ENCODE measurements at places on chromosomes 3 and 15.

GRCh38 chr3:133703915-133704314 lies 42.2 kb upstream of the TOPBP1 start:
- DNase-seq, result peak; percentile 31

DNA sequence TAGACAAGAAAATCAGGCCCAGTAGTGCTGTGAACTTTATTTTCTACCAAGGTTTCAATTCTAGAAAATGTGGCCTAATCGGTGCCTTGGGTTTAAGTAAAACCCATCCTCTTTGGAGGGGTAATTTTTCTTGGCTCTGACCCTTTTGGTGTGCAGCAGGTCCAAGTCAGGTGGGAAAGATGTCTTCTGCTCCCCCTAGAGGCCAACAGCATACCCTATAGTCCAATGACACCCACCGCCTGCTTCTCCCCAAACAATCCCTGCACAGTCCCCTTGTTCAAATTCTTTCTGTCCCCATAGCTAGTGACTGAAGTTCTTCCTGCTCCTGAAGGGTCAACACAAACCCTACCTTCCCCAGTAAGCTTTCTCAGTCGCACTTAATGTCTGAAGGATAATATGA lies 261.8 kb upstream of the GOLGA6L4 start:
- peak; percentile 10 for DNase-seq

DNA sequence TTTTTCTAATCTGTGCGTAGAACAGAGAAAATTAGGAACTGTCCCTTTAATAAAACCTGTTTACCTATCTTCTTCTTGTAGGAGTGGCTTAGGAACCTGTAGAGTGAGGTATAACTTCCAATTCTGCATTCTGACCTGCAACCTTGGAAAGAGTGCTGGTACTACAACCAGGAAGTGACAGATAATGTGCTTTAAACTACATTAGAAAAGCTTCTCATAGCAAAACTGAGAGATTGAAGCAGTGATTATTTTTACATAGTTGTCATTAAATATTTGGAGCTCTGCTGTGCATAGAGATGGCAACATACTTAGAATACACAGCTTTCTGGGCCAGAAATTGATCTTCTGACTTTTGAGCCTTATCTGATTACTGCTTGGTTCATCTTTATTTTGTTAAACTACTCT lies 50.4 kb upstream of the ZDHHC23 start:
- no peak for DNase-seq

DNA sequence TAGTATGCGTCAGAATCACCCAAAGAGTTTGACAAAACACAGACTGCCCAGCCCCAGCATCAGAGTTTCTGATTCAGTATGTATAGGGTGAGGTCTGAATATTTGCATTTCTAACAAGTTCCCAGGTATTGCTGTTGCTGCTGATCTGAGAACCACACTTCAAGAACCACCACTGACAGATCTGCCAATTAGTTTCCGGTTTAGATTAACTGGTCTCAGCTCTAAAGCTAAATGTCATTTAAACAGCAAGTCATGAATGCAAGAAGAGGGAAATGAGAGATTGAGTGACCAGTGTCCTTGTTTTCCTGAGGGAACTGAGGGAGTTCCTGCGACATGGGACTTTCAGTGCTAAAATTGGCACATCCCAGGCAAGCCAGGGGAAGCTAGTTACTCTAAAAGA lies 305.0 kb downstream of the ZNF385D start:
- no peak for DNase-seq

DNA sequence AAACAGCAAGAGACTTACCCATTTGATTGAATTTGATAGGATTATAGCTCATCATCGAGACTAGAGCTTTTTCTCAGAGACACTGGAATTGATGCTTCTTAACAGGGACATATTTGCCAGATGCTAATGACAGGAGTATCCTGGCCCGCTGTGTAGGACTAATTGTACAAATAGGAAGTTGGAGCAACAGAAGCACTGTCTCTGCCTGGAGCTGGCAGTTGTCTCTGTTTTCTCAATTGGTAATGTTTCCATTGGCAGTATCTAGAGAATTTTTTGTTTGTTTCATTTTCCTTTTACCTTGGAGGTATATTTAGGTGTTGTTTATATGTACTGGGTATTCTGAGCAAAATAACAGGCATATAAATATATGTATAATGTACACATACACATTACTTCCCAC lies 8.9 kb upstream of the PCOLCE2 start:
- no peak for DNase-seq

GRCh38 chr15:81924729-81925128 lies 121.1 kb downstream of the MEX3B start:
- DNase-seq, result no peak

DNA sequence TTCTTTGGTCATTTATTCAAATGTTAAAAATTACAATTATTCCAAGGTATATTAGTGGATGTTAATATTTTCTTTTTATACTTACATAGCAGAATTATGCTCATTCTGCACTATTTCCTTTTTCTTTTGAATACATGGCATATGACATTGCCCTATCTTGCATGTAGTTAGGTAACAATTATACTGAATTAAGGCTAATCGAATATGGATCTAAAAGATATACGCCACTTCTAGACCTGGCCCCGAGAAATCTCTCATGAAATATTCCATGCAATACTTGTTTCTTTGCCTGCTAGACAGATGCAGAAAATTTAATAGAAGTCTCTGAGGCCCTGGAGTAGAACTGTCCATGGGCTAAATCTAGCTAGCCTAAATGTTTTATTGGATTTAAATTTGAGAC lies 493.4 kb downstream of the OTOL1 start:
- DNase-seq, result no peak

DNA sequence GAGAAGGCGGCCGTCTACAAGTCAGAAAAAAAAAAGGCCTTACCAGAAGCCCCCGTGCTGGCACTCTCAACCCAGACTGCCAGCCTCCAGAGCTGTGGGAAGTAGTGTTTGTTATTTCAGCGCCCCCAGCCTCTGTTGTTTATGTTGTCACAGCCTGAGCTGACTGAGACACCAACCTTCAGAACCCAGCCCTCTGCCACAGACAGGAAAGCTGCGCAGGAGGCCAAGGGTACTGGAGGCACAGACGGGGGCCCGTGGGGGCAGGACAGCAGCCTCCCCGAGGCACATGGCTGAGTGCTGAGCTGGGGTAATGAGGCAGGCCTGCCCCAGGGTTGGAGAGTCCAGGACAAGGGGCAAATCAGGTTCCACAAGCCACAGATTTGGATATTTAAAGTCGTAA lies 33.7 kb downstream of the HCN4 start:
- no peak for DNase-seq

GRCh38 chr3:100297784-100298183 lies 36.8 kb upstream of the NIT2 start:
- DNase-seq, result no peak

DNA sequence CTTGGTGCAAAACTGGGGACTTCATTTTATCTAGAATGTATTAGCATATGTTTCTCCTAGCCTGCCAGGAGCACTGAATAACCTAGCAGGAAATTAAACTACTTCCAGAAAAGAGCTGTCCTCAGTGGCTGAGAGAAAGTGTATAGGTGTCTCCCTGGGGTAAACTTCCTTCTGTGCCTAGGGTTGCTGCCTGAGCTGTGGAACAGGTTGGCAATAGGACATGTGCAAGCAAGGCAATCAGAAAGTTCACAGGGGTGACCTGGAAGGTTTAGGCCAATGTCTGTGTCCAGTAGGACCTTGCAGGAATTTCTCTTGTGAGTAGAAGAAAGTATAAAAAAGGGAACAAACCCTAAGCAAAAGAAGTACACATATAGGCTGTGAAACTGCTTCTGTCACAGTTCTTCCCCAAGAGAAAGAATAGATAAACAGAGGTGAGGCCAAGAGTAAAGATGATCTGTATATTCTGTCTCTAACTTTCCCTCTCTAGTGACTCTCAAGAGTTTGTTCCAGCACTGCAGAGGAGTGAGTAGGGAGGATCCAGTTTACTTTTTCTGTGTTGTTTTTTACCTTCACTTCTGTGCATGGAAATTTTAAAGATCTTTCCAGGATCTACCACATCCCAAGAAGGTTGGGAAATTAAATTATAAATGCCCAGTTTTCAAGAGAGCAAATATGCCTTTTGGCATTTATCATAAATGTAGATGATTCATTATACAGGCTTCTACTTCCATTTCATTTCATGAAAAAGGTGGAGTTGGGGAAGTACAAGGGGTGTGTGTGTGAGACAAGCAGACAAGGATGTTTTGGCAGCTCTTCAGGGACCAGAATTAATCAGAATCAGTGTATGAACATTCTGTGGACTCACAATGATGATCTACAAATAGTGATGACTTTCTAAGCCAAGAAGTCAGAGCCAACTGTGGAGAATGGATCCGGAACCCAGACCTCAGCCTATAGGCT lies 155.2 kb downstream of the RBPMS2 start:
- no peak for DNase-seq

GRCh38 chr15:55247311-55247710 lies 42.3 kb downstream of the RAB27A start:
- no peak for DNase-seq

DNA sequence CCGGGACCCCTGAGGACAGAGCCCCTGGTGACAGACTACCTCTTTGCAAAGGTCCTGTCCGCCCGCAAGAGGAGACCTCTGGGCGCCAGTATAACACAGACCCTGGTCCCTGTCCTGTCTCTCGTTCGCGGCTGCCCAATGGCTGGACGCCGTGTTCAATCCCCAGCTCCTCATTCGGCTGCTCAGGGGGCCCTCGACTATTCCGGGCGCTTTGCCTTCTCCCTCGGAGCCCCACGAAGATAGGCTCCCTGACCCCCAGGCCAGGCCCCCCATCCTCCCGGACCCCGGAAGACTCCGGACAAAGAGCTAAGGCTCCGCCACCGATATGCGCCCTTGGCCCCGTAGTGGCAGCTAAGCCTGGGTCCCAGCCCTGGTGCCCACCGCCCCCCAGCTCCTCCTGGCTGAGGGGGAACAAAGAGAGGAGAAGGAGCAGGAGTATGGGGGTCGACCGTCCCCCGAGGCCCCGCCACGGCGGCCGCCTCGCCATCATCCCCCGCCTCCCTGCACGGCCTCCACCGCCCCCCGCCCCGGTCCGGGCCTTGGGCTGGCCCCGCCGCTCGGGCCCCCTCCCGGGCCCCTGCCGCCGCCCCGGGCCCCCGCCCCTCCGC lies 437 bp downstream of the CELSR3 start:
- DNase-seq, result no peak

DNA sequence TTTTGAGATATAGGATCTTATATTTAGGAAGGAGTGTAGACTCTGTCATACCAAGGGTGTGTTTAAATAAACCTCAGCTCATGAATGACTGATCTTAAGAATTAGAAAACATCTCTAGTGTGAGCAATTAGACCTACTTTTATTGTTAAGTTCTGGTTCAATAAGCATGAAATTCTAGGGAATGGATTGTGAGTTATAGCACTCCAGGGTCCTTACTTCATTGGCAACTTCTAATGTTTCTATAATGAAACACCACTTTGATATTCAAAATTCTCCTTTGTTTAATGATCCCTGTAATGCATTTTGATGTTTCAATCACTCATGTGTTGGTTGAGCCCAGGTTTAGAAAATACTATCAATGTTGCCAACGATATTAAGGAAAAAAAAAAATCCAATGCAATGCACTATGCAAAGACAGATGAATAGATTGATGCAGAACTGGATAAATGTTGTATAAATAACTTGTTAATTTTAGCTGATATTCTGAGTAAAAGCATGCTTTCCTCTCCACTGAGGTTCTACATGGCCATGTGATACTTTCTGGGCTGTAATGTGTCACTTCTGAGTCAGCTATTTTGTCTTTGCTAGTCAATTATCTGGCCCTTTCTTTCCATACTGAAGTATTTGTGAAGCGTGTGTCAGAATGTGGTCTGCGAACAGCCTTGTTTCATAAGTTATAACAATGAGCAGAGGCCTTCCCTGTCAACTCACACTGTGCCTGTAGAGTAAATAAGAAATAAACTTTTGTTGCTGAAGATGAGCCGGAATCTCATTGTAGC lies 1035.9 kb downstream of the PLOD2 start:
- DNase-seq, result no peak

DNA sequence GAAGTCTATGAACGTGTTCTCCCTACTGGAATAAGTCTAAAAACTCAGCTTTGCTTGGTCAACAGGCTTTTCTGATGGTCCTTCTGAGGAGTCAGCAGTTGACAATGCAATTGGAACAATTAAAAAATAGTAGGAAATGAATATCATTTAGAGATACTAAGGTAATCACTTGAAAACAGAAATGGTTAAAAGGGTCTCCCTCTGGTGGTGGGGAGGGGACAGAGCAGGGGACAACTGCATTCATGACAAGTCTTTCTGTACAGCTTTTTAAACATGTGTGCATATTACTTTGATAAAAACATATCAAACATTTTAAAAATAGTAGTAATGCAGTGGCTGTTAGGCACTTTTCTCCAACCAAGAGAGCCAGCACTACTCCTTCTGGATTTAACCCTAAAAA lies 119.9 kb upstream of the FHIT start:
- no peak for DNase-seq

- DNase-seq, result no peak
These were observed 55.0 kb downstream of the TLE3 start for GRCh38 chr15:70042553-70043214.

- DNase-seq, result no peak
These were observed 62.4 kb downstream of the RTP4 start for GRCh38 chr3:187430576-187430975.

- no peak for DNase-seq
These were observed 476.7 kb upstream of the CBLB start for GRCh38 chr3:106345353-106346027.

DNA sequence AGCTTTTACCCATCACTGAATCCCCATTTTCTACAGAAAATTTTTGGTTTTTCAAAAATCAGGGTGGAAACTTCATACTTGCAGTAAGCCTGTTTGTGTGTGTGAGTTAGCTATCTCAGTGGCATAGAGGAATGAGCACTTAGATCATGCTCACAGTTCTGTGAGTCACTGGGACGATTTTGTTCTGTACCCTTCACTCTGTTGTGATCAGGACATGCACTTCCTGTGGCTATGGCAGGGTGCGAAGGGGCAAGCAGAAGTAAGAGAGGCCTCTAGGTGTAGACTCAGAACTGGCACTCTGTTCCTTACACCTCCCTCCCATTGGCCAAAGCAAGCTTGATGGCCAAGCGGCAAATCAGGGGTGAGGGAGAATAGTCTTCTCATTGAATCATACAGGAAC lies 11.6 kb downstream of the NIPA2 start:
- DNase-seq, result no peak

DNA sequence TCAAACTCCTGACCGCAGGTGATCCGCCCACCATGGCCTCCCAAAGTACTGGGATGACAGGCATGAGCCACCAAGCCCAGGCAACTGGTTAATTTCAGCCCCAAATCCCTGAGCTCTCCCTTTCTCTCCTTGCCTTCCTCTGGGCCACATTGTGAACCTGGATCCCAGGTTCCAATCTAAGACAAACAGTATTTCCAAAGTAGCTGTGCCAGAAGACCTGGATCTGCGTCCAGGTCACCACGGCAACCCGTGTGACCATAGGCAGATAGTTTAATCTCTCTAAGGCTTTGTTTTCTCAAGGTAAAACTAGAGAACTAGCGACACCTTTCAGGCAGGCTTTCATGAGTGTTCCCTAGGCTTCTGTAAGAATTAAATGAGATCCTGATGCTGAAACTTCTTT lies 5.9 kb upstream of the RBPMS2 start:
- DNase-seq, result no peak

- no peak for DNase-seq
These were observed 193.9 kb downstream of the UBE3A start for GRCh38 chr15:25244731-25245585.

GRCh38 chr15:83613714-83614113 lies 40.2 kb upstream of the ADAMTSL3 start:
- no peak for DNase-seq

- no peak for DNase-seq
These were observed 33.4 kb upstream of the INSYN1 start for GRCh38 chr15:73786538-73786937.

GRCh38 chr3:3080309-3080708 lies 29.9 kb downstream of the IL5RA start:
- no peak for DNase-seq

GRCh38 chr3:143629726-143630125 lies 218.5 kb downstream of the SLC9A9 start:
- no peak for DNase-seq

All from HuH-7.5 (cell line).